ENCODE measurements at places on chromosomes 6 and 20.

DNA sequence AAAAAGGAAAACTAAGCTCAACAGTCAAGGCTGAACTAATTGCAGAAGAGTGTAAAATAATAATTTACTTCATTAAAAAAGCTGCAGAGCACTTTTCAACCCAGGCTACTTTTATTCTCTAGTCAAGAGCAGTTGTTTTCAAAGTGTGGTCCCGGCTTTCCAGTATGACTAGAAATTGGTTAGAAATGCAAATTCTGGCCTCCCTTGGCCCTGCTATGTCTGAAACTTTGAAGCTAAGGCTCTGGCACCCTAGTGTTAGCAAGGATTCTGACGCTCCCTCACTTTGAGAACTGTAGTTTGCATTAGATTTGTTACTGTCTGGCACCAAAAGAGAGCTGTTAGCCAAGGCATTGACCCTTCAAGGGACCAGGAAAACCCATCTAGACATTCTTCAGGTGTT is 9.5 kb upstream of the NXT1 start:
- DNase-seq = no peak

DNA sequence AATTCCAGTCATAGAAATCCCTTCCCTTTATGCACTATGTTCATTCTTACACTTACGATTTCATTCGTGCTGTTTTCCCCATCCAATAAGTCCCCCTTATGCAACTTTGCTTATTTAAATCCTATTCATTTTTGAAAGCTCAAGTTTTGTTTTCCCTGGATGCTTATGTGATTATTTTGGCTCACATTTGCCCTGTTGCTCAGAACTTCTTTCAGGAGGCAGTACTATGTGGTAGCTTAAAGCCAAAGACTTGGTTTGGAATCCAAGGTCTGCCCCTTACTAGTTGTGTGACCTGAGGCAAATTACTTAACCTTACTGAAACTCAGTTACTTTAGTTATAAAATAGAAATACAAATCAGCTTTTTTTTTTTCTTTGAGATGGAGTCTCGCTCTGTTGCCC is 59.6 kb downstream of the MOXD1 start:
- DNase-seq = no peak

- no peak for DNase-seq
These were observed 48.0 kb downstream of the CDC5L start for GRCh38 chr6:44435500-44435899.

GRCh38 chr20:39245685-39246311 is 283.7 kb downstream of the DHX35 start:
- no peak for DNase-seq

Data from activated CD8-positive, alpha-beta memory T cell treated with anti-CD3 and anti-CD28 coated beads for 4 hours (primary cell).